ENCODE measurements at places on chromosomes 16 and 17.
A peak's percentile ranks its signal among the peaks of the same experiment; 100 is the strongest.

GRCh38 chr17:45262516-45263476 lies 902 bp upstream of the SPATA32 start:
- no peak for DNase-seq

DNA sequence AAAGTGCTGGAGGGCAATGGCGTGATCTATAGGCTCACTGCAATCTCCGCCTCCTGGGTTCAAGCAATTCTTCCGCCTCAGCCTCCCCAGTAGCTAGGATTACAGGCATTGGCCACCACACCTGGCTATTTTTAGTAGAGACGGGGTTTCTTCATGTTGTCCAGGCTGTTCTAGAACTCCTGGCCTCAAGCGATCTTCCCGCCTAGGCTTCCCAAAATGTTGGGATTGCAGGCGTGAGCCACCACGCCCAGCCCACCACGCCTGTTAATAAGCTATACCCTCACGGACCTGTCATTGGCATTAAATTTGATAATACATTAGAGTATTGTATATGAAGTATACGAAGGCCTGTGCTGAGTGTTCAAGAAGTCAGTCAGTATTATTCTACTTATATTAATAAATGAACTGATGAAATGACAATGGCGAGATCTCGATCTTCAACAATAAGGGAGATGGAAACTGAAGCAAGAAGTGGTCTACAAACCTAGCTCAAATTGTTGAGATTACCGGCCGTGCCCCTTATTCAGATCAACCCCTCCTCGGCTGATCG lies 818 bp upstream of the BCAS3 start:
- no peak for DNase-seq

DNA sequence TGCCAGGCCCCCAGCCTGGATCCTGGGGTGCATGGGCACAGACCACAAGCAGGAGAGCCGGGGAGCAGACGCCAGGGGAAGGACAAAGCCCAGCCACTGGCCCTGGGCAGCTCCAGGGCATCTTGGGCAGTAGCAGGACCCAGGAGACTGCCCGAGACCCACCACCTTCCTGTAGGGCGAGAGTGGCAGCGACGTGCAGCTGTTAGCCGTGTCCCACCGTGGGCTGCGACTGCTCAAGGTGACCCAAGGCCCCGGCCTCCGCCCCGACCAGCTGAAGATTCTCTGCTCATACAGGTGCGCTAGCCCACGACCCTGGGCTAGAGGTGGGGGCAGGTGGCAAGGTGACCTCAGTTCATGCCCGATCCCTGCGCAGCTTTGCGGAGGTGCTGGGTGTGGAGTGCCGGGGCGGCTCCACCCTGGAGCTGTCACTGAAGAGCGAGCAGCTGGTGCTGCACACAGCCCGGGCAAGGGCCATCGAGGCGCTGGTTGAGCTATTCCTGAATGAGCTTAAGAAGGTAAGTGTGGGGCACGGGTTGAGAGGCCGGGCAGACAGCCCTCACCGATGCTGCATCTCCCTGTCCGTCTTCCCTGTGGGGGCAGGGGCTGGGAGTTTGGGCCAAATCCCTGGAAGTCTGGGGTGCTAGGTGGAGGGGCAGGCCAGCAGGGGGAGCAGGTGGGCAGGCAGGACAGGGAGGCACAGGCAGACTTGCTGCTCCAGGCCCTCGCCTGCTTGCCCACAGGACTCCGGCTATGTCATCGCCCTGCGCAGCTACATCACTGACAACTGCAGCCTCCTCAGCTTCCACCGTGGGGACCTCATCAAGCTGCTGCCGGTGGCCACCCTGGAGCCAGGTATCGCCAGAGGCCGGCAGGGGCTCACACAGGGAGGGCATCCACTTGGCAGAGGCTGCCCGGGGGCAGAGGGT lies 13.5 kb upstream of the SMIM5 start:
- no peak for DNase-seq

GRCh38 chr17:4488989-4489595 lies 9.6 kb upstream of the SPNS2 start:
- DNase-seq, result no peak

DNA sequence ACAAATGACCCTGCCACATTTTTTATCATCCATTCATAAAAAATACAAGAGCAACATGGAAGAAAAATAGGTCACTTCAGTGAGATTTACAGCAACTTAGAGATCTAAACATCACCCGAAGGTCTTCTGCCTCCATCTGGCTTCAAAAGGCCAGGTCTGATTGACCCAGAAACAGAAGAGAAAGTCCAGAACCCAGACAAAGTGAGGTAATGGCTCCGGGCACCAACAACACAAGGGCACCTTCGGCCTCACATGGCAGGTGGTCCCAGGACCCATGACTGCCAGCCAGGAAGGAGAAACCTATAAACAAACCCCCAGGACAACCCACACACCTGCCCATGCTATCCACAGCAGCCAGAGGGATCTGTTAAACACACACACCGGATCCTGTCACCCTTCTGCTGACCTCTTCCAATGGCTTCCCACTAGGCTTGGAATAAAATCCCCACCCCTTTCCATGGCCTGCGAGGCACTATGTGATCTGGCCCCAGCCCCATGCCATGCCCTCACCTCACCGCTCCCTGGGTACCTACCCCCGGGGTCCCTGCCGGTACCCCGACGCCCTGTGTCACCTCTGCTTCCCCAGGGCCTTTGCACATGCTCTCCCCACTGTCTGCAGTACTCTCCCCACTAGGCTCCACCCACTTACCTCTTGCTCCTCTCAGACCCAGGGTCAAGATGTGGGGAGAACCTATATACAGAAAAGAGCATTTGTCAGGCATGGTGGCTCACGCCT lies 149.1 kb downstream of the ZNF423 start:
- DNase-seq, result no peak

GRCh38 chr17:78399693-78400144 lies 21.3 kb downstream of the PGS1 start:
- no peak for DNase-seq

DNA sequence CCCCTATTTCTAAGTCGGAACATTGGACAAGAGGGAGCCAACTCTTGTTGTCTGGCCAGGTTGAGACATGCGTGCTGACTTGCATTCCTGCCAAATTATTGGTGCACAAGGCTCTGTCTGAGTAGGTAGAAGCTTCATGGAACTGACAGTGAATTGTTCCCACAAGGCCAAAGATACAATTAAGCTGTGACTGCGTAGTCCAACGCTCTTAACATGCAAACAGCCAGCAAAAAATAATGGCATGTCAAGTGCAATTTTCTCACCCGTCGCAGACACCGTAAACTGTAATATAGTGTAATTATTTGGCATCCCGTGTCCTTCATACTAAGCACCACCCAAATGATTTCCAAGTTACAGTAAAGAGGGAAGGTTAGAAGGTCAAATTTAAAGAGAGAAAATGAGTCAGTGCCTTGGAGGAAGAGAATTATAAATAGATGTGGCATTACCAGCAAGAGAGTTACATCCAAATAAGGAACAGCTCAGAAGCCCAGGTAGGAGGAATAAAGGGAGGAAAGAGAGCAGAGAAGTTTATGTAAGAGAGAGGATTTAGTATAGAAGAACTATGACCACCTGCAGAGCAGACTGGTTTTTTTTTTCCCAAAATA lies 21.8 kb downstream of the CDH8 start:
- DNase-seq, result no peak

DNA sequence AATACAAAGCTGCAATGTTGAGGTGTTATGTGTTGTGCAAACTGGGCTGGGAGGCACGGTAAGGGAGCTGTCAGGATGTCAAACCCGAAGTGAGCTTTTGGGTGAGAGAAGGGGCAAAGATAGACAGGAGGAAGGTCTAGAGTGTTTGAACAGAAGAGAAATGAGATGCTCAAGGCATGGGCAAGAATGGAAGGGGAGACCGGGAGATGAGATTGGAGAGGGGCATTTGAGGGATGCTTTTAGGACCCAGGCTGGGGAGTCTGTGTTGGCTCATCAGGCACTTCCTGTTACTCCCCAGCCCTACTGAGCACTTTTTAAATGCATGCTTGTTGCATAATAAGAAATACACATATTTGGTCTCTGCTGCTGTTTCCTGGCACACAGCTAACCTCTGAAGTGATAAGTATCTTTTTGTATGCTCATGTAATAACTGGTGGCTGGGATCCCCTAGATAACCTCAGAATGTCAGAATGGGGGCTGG lies 13.7 kb downstream of the UNC45B start:
- DNase-seq, result no peak

- no peak for DNase-seq
Observed at GRCh38 chr16:1447965-1448364, 3.6 kb upstream of the CCDC154 start.

DNA sequence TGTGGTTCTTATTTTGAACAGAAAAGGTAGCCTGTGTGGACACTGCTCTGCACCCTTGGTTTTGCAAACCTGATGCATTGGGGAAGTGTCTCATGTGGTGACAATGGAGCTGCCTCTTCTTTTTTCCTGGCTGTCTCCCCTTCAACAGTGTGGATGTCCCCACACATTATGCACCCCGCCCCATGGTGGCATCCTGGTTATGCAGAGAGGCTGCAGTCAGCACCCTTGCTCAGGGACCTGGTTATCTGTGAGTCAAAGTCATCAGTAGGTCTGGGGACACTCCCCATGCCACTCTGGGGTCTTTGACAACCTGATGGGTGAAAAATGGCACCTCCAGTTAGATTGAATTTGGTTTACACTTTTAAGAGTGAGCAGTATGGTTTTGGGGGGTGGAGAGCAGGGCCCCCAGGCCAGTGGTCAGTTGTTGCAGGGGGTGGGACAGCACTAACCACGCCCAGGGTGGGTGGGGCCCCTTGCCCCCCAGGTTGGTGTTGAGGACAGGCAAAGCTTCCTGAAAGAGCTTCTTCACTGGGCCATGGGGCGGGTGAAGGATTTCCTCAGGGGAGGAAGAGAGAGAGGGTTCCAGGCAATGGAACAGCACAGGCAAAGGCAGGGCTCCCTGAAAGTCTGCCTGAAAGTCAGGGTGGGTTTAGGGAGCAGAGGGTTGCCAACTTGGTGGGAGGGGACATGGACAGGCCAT lies 24.6 kb upstream of the KCNJ12 start:
- DNase-seq, result no peak

- no peak for DNase-seq
Observed at GRCh38 chr16:88764913-88765349, 20.1 kb downstream of the PIEZO1 start.

GRCh38 chr17:1933875-1934715 lies 91.0 kb downstream of the RTN4RL1 start:
- DNase-seq, result no peak

DNA sequence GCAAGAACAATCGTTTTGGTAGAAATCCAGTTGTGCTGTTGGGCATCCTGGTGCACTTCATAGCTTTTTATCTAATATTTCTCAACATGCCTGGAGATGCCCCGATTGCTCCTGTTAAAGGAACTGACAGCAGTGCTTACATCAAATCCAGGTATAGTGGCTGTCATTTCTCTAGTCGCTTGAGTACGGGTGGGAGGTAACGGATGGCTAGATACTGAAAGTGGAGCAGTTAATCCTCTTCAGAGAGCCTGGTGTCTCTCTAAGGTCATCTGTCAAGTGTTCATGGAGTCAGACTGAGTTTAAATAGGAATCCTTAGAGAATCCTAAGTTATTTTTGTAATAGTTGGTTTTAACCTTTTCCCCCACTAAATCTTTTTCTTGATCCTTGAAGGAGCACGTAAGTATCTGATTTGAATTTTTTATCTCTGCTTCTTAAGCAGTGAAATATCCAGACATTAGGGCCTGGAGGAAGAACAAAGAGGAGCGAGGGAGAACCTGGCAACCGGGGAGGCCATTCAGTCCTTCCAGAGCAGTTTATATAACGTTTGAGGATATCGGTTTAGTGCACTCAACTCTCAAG lies 37.2 kb downstream of the MFSD11 start:
- DNase-seq, result no peak

GRCh38 chr17:32523827-32524552 lies 37.2 kb downstream of the CDK5R1 start:
- DNase-seq, result no peak

GRCh38 chr17:20033415-20033814 lies 24.3 kb downstream of the SPECC1 start:
- DNase-seq, result no peak

DNA sequence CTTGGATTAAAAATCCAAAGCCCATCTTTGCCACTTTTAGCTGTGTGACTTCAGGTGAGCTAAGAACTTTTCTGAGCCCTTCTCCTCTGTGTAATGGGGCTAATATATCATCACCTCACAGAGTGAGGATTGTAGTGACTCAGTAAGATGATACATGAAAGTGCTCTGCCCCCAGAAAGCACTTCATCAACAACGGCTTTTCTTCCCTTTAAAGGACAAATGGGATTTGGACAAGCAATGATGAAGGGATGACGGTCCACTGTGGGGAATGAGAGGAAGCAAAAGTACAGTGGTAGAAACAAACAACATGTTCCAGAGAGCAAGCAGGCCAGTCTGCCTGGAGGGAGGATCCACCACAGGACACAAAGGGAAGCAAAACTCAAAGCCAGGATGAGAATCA lies 14.3 kb upstream of the TMED6 start:
- DNase-seq, result no peak

DNA sequence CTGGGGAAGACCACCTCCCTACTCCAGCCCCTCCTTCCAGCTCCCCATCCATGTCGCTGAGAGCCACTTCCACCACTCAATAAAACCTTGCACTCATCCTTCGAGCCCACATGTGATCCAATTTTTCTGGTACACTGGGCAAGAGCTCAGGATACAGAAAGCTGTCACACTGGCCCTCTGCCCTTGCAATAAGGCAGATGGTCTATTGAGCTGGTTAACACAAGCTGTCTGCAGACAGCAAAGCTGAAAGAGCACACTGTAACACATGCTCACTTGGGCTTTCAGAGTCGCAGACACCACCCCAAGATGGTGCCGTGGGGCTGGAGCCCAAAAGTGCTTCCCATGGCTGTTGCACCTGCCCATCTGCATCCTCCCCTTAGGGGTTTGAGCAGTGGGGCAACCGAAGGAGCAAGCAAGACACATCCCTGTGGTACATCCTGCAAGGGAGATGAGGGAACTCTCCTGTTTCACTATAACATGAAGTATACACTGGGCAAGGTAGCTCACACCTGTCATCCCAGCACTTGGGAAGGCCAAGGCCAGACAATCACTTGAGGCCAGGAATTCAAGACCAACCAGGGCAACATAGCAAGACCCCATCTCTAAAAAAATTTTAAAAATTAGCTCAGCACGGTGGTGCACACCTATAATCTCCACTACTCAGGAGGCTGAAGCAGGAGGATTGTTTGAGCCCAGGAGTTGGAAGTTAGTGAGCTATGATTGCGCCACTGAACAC lies 52.8 kb upstream of the C17orf78 start:
- DNase-seq, result peak; percentile 21

- no peak for DNase-seq
Observed at GRCh38 chr17:19461681-19462080, 50.6 kb downstream of the RNF112 start.

GRCh38 chr16:23048164-23048563 lies 101.1 kb downstream of the USP31 start:
- no peak for DNase-seq
